ENCODE measurements at places on chromosomes 7 and 10. TPM values are rescaled to one million over a fixed set of nuclear protein-coding genes. Genes with fewer than 3 reads are reported as not detected.
A peak's percentile ranks its signal among the peaks of the same experiment; 100 is the strongest.

DNA sequence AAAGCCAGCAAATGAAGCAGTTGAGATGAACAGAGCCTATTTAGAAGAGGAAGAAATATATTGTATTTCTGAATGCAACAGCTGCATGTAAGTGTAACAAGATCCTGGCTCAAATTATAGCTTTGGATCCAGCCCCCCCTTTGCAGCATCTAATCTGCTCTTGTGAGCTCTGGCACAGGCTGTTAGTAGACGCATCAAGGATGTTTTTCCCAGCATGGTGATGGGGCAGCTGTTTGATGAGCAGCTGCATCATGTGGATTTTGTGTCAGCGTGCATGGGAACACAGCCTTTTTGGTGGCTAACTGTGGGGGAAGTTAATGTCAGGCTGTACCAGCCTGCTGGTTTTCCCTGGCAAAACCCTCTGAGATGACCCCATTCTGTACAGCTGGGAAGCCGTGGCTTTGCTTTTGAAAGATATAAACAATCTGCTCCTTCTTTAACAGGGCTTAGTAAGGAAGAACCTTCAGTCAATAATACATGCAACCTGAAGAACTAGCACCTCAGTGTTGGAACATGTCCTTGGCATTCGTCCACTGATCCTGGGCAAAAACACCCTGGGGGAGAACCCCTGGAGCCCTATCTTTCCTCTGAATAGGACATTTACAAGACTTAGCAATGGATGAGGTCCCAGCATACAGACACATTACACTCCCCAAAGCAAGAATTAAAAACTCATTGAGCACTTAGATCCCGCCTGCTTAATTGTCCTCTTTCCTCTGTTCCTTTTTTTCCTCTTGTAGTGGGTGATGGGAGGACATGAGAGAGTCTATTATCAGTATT lies 70.6 kb downstream of the NPS start:
- DNase-seq = no peak

DNA sequence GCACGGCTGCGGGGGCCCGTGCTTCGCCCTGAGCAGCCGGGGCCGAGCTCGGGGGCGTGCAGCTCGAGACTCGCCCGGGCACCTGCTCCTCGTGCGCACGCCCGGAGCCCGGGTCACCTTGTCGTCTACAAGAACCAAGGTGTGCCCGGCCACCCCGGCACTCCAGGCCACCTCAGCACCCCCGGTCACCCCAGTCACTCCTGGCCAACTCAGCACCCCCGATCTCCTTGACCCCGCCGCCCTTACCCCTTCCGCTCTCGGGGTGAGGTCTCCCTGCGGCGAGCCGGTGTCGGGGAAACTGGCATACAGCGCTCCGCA lies 268 bp upstream of the IGFBP3 start:
- no peak for DNase-seq

- no peak for DNase-seq
Observed at GRCh38 chr7:1060315-1061072, 16.1 kb downstream of the GPR146 start.

GRCh38 chr10:50325449-50326171 lies 74.3 kb upstream of the ASAH2 start:
- DNase-seq = peak; percentile 69

GRCh38 chr10:62044566-62044965 lies 143.1 kb downstream of the ARID5B start:
- DNase-seq = no peak

GRCh38 chr7:126495001-126495400 lies 757.7 kb downstream of the GRM8 start:
- DNase-seq = no peak

DNA sequence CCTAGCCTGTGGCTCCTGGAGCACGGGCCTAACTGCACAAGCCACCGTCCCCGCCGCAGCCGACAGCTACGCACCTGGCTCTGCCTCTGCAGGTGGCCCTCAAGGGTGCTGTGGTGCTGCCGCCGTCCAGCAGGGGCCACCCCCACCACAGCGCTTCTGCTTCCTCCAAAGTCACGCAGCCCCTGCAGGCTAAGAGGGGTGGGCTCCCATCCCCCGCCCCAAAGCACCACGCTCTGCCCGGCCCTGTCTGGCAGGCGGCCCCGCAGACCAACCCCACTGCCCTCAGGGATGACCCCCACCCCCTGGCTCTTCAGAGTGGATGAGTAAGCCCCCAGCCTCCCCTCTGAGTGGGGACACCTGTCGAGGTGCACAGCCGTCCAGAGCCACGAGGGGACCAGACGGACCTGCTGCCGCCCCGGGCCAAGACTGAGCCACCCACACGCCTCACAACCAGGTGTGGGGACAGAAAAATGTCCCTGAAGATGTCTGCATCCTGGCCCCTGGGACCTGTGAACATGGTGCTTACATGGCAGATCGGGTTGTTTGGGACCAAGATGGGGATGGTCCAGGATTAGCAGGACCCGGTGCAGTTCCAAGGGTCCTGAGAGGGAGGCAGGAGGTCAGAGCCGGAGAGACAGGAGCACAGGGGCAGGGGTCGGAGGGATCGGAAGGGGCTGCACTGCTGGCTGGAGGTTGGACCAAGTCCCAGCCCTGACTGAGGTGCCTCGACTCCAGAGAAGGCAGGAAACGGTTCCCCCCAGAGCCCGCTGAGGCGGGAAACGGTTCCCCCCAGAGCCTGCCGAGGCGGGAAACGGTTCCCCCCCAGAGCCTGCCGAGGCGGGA lies 9.0 kb upstream of the ADAP1 start:
- DNase-seq = no peak

GRCh38 chr10:5125315-5126044 lies 31.3 kb downstream of the AKR1C3 start:
- no peak for DNase-seq

DNA sequence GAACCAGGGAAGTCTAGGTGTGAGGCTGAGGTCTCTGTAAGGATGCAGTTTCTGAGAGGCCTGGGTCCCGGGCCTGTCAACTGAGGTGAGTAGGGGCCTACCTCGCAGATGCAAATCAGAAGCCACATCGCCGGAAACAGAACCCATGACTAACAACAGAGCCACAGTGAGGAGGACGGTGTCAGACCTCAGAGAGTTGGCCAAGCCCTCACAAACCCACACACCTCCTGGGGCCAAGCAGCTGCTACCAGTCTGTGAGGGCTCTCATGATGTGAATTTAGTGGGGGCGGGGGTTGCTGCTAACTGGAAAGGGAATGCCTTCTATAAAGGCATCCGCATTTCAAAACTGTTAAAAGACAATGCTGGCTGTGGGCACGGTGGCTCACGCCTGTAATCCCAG lies 103.0 kb downstream of the COBL start:
- DNase-seq = no peak

- no peak for DNase-seq
Observed at GRCh38 chr10:70280099-70280498, 3.7 kb downstream of the NPFFR1 start.

Gene TUBAL3
- not detected for total RNA-seq

Gene FBH1
- total RNA-seq = 70.8 TPM

Gene LRRC61
- 14.1 TPM for total RNA-seq

Gene UNCX
- total RNA-seq = not detected

Gene SCART1
- 5.3 TPM for total RNA-seq

Gene TMEM130
- total RNA-seq = 1.6 TPM
